IPS DF 6.9 (cell line): ENCODE measurements at places on chromosomes 5 and 9.

DNA sequence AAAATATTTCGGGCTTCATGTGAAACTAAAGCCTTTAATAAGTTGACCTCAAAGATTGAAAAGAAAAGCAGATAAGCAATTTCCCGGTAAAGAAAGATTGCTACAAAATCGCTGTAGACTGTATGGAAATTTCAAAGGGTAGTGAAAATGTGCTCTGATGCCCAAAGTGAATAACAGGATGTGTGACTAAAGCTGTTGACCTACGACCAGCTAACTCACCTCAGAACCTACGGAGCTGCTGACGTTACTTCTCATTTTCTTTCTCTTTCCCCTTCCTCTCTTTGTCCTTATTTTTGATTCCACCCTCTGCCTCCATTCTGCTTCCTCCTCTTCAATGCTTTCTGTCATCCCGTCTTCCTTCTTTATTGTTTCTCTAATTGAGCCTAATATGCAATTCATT is 103.2 kb downstream of the PDE4D start:
- no peak for DNase-seq

GRCh38 chr9:135249191-135249590 is 161.7 kb downstream of the OLFM1 start:
- DNase-seq = no peak

DNA sequence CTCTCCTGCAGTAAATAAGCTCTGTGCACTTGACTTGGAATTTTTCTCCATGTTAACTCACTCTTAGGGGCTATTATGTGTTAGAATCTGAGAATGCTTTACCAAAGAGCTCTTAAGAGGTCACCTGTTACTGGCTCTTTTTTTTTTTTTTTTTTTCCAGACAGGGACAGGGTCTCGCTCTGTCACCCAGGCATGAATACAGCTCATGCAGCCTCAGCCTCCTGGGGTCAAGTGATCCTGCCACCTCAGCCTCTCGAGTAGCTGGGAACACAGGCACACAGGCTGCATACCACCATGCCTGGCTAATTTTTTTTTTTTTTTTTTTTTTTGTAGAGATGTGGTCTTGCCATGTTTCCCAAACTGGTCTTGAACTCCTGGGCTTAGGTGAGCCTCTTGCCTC is 22.1 kb downstream of the HMGXB3 start:
- no peak for DNase-seq

DNA sequence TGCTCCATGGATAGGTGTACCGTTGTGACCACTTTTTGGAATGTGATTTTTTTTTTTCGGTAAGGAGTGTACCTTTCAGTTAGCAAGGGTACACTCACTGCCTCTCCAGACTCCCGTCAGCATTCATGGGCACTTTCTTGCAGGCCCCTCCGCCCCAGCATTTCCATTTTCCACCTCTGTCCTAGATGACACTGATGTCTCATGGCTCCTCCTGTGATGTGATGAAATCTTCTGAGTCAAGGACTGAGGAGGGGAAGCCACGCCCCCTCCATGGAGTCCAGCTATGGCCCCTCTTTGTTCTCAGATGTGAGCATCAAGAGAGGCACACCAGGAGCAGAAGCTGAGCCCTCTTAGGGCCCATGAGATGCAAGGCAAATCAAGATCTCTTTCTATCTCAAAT is 61.8 kb downstream of the CTSL start:
- DNase-seq = no peak

DNA sequence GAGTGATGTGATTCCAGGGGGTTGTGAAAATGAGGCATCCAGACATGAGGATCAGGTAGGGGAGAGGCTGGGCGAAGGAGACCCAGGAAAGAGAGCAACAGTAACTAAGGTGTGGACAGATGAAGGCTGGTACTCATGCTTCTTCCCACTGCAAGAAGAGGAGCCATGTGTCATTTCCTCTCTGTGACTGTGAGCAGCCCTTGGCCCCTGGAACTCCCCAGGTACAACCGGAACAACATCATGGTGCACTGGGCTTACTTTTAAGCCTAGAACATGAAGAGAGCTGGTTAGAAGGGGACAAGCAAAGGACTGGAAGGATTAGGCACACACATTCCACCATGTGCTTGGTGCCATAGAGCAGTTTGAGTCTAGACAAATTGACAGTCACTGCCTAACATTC is 10.9 kb upstream of the IL12B start:
- DNase-seq = no peak

- DNase-seq = no peak
These were observed 79.4 kb downstream of the TEK start for GRCh38 chr9:27188426-27188825.

DNA sequence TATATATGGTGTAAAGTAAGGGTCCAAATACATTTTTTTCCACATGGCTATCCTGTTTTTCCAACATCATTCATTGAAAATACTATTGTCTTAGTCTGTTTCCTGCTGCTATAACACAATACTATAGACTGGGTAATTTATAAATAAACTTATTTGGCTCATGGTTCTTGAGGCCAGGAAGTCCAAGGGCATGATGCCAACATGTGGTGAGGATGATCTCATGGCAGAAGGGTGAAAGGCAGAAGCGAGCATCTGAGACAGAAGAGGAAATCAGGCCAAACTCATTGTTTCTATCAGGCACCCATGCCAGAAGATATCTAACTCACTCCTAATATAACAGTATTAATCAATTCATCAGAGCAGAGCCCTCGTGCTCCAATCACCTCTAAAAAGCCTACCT is 42.6 kb downstream of the ANKRD55 start:
- DNase-seq = no peak

DNA sequence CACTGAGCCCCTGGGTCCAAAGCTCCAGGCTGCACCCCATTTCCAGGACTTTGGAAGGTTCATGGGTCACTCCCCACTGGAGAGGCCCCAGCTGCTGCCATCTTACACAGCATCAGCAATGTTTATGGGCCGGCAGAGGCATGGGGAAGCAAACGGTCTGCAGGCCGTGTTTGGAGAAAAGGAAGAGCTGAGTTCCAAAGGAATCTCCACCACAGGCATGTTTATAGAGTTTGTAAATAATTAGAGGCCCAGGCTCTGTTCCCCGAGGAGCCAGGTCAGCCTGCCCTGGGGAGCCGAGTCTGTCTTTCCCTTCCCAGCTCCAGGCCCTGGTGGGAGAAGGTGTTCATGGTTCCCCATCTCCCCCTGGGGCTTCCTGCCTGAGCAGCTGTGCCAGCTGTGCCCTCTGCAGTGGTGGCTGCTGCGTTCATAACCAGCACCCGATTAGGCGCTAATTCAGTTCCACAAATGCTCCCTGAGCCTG is 64.8 kb downstream of the COL27A1 start:
- DNase-seq = no peak

DNA sequence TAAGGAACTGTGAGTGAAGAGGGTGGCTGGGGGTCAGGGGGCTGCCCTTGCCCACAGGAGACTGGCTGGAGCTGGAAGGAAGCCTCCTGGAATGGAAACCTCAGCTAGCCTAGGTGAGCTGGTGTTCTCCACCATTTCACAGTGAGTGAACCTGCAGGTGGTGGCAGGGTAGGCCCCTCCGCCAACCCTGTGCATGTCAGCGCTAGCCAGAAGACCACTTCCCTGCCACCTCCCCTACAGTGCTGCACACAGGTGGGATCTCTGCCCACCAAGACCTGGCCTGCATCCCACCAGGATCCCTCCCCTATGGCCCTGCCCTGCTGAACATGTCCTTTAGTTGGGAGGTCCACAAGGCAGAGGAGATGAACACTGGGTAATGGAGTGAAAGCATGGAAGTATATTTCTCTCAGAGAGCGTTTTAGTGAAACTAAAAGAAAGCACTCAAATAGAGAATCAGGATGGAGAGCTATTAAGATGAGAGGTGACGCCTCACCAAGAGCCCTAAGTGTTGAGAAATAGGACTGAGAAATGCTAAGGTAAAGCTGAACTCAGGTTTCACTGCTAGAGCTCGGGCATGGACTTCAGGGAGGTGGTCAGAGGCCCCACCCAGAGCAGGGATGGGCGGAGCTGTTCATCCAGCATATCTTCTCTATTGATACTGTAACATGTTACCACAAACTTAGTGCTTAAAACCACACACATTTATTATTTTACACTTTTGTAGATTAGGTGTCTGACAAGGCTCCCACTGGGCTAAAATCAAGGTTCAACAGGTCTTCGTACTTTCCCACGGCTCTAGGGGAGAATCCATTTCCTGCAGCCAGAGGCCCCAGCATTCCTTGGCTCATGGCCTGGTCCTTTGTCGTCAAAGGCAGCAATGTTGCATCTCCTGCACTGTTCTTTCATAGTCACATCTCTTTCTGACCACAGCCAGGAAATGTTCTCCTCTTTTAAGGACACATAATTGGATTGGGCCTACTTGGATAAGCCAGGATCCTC is 83.2 kb downstream of the DIRAS2 start:
- DNase-seq = no peak

DNA sequence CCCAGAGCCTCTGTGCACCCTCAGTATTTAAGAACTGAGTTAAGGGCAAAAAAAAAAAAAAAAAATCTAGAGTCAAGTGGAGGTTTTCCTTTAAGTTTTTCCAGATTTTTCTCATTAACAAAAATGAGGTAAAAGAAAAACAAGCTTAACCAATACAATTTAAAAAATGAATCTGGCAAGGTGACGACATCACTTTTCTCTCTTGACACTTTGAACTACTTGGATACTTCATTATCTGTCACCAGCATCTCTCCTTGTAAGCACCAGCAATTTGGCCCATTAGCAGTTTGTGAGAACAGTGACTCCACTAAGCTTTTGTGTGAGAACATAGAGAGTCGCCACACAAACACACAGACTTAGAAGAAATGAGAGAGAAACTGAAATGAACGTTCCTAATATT is 345.7 kb upstream of the SLC30A5 start:
- no peak for DNase-seq

- no peak for DNase-seq
These were observed 29.2 kb downstream of the GARNL3 start for GRCh38 chr9:127293767-127294166.

DNA sequence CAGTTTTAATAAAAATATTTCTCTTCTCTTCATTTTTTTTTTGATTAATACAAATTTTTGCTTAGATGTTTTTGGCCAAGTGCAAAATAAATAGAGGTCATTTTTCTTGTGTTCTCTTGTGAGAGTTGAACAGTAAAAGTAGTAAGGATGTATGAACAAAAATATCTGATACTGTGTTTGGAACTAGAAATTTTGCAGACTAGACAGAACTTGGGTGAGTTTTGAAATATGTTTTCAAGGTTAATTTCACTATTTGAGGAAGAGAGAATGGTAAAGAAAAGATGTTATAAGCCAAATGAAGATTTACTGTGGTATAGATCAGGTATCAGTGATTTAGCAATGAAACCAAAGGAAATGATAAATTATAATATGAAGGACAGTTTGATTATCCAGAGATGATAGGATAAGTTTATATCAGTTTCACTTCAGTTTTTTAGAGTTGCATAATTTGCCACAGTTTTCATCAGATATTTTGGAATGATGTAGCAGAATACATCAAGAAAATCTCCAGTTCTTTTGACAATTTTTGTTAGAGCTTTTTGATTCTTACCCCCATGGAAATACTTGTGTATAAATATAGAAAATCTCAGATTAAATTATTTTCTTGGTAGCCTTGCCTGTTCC is 147.9 kb upstream of the VCAN start:
- no peak for DNase-seq

GRCh38 chr5:63727583-63727982 is 234.7 kb downstream of the HTR1A start:
- no peak for DNase-seq

DNA sequence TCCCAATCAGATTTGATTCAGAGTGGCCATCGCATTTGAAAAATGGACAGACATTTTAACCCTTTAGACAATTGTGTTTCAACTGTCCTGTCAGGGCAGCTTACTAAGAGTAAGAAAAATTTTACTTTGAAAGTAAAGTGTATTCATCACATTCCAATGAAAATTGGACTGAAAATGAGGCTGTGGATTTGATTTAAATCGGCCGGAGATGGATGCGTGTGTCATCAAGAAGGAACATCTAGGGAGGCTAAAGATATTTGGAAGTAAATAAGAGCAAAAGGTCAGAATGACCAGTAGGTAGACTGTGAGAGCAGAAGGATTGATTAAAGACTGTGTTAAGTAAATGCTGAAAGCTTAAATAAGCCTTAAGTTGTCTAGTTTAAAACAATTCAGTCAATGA is 1.5 kb downstream of the ZCCHC7 start:
- DNase-seq = no peak

- DNase-seq = no peak
These were observed 57.4 kb downstream of the ATPSCKMT start for GRCh38 chr5:10192309-10192708.

GRCh38 chr5:154487541-154487940 is 9.5 kb upstream of the HAND1 start:
- no peak for DNase-seq
